SHP77 (cell line): ENCODE measurements at places on chromosomes 12 and 14.

GRCh38 chr14:93799989-93800921 lies 12.0 kb upstream of the PRIMA1 start:
- no peak for DNase-seq

GRCh38 chr12:7032990-7033389 lies 14.7 kb upstream of the LPCAT3 start:
- no peak for DNase-seq

GRCh38 chr12:57631566-57632072 lies 1.4 kb downstream of the B4GALNT1 start:
- DNase-seq = no peak

DNA sequence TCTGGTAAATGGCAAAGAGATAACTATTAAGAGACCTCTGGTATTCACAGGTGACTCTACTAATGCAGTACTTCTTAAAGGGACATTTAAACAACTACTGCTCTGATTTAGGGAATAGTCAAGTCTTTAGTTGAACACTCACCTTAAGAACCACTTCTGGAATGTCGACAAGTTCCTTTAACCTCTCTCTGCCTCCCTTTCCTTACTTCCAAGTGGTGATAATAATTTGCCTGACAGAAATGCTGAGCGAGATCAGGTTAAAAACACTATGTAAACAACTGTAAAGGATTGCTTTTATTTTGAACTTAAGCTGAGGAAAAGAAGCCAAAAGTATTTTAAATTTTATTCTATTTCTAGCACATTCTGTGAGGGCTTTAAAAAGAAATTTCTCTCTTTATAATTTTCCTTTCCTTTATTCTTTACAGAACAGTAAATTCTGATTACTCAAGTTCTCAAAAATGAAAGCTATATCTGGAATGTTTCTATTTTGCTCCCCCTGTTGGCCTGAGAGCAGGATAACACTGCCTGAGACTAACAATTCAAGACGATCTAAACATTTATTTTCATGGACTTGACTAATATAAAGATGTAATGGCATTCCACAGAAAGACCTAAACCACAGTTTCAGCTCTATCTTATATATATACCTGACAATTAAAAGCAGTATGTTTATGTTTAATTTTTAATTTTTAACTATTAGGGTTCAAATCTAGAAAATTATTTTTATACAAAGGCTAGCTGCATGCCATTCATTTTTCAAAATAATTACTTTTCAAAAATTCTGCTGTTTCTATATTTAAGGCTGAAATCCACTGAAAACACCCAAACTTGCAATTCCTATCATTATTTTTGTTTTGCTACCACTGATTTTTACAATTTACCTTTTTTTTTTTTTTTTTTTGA lies 29.2 kb downstream of the ZCCHC8 start:
- peak; percentile 63 for DNase-seq

GRCh38 chr14:93737634-93738033 lies 50.7 kb downstream of the PRIMA1 start:
- DNase-seq = peak; percentile 12

DNA sequence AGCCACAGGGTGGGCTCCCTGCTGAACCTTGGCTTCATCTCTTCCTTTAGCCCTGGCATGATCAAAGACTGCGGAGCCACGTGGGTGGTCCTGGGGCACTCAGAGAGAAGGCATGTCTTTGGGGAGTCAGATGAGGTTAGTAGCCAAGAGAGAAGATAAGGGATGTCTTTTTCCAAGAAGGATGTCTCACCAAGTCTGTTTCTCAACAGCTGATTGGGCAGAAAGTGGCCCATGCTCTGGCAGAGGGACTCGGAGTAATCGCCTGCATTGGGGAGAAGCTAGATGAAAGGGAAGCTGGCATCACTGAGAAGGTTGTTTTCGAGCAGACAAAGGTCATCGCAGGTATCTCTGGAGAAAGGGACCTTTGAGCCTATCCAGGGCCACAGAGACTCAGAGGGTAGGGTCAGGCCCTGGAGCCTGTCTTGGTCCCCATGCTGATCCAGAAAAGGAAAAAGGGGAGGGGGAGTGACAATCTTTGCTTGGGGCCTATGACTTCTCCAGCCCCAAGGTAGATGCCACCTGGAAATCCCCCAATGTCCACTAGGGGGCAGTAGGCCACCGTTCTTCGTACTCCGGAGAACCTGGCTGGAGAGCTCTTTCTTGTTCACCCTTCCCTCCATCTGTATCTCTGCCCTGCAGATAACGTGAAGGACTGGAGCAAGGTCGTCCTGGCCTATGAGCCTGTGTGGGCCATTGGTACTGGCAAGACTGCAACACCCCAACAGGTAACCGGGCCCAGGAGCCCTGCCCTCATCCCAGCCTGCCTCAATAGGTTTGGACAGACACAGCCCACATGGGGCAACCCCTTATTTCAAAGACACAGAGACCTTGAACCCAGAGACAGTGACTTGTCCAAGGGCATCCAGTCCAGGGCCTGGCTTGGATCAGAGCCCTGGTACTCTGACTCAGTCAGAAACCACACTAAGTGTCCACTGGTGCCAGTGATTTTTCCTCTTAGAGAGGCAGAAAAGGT lies 2.0 kb downstream of the TPI1 start:
- peak; percentile 50 for DNase-seq

DNA sequence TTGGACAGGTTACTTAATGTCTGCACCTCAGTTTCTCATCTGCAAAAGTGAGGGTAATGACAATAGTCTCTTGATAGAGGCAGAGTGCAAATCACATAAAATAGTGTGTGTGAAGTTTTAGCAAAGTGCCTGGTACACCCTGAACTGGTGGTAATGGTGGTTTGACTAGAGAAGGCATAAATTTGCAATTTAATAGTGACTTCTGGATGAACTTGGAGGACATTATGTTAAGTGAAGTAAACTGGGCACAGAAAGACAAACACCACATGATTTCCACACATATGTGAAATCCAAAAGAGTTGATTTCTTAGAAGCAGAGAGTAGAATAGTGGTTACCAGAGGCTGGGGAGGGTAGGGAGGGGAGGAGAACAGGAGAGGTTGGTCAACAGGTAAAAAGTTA lies 54.8 kb upstream of the FUT8 start:
- no peak for DNase-seq

DNA sequence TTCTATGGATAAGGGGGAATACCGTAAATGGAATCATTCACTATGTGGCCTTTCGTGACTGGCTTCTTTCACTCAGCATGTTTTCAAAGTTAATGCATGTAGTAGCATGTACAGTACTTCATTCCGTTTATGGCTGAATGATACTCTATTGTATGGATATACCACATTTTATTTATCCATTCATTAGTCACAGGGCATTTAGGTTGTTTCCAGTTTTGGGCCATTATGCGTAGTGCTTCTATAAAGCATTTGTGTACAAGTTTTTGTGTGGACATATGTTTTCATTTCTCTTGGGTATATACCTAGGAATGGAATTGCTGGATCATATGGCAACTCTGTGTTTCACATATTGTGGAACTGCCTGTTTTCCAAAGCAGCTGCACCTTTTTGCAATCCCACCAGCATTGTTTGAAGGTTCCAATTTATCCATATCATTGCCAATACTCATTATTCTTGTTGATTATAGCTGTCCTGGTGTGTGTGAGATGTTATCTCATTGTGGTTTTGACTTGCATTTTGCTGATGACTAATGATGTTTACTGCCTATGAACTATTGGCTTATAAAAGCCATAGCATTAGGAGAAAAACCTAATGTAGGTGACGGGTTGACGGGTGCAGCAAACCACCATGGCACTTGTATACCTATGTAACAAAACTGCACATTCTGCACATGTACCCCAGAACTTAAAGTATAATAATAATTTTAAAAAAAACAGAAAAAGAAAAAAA lies 45.5 kb downstream of the ATF7IP start:
- DNase-seq = no peak

DNA sequence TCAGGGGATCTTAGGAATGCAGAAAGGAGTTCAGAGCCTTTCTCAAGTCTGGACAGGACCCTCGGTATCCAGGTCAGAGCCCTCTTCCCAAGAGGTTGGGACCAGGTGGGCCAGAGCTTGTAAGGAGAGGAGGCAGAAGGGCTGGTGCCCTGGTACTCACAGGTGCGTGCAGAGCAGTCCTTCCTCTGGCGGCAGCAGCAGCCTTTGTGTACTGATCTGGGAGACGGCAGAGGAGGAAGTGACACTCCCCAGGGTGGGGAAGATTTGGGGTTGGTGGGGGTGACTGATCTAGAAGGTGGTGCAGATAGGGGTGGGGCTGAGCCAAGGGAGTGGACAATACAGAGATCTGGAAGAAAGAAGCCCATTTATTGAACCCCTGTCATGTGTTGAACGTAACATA lies at the start of gene ITGB7:
Gene ITGB7, minus strand, starts transcription at position 210 of the 400 bp plus-strand sequence. CDS start 6,808 bp downstream, outside the sequence.
- DNase-seq = peak; percentile 8

- DNase-seq = no peak
Observed at GRCh38 chr12:76595056-76595455, 35.5 kb upstream of the OSBPL8 start.

- DNase-seq = no peak
Observed at GRCh38 chr12:82473111-82473754, 114.9 kb downstream of the METTL25 start.

- no peak for DNase-seq
Observed at GRCh38 chr14:64696355-64696857, 7.8 kb upstream of the PLEKHG3 start.

DNA sequence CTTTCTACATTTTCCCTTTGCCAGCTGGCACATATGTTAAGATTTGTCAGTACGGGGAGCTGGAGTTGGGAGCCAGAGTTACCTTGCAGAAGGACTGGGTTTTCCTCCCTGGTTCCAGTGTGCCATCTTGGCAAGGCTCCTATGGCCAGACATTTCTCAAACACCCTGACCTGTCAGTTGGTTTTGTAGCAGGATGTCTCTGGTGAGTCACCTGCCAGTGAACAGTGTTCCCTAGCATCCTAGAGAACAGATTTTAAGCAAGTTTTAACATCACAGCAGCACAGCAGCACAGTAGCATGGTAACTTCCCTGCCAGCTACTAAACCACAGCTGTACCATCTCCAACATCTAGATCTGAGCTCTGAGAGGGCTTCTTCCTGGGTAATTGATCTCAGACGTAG lies 26.2 kb upstream of the KTN1 start:
- DNase-seq = no peak

DNA sequence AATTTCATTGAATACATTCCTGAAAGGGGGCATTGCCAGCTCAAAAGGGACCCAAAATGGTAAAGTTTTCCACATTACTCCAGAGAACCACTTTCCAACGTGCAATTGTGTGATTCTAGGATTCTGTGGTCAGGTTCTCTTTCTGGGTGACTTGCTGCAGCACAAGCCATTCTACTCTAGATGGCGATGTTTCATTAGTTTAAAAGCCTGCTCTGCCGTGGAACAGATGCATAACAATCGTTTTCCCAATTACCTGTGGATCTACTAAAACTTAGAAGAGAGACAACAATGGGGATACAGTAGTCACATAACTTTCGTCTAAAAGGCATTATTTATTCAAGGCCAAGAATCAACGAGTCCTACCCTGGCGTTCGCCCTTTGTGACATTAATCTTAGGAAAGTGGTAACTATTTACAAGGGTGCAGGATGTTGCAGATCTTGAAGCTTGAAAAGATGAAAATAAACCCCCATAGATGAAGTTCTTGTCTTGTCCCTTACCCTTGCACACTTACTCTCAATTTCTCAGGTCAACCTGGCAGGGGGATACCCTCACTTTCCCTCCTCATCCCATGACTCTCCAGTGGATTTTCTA lies 400.9 kb downstream of the SNAPC1 start:
- DNase-seq = peak; percentile 34

DNA sequence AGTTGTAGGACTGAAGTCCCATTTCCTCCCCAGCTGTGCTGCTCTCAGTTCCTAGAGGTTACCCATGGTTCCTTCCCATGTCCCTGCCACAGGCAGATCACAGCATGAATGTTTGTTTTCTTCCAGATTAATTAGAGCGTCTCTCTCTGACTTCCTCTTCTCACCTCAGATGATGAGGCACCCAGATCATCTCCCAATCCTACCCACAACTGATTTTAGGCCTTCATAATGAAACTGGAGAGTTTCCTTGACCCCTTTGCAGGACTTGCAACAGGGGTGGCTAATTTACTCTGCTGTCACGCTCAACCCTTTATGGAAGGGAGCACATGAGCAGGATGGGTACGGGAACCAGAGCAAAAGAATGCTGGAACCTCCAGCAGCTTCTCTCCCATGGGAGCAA lies 32.1 kb upstream of the TXNRD1 start:
- no peak for DNase-seq

DNA sequence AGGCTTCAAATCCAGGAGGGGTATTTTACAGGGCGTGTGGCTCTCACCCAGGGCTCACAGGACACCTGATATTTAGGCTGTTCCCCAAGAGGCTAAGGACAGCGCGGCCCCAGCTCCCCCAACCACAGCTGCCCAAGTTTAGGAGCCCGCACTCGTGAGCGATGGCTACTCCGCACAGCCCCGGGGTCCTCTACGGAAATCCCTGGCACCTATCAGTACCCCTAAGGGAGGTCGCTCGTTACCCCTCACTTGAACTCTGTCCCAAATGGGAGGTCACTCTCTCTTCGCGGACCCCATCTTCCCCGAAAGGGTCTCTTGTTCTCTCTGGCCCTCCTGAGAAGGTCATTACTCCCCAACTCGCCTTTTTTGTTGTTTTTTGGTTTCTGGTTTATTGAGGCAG lies 708 bp upstream of the P2RX4 start:
- no peak for DNase-seq

GRCh38 chr14:71061458-71061857 lies 154.2 kb downstream of the PCNX1 start:
- DNase-seq = no peak

- DNase-seq = no peak
Observed at GRCh38 chr12:12881151-12881909, 10.0 kb upstream of the GPRC5A start.

- no peak for DNase-seq
Observed at GRCh38 chr12:11785712-11786111, 136.2 kb downstream of the ETV6 start.

DNA sequence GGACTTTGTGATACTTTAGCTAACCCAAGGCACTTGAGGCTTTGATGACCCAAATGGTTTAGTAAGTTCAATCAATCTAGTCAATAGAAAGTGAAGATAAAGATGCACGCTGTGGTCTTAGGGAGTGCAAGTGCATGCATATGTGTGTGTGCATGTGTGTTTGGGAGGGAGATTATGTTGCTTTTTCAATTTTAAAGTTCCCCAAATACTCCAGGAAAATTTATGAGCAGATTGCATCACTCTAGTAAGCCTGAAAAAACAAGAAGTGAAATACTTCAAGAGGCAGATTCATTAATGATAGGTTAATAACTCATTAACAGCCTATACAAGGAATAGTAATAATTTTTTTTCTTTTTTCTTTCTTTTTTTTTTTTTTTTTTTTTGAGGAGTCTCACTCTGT lies 12.4 kb upstream of the SIX1 start:
- DNase-seq = no peak

DNA sequence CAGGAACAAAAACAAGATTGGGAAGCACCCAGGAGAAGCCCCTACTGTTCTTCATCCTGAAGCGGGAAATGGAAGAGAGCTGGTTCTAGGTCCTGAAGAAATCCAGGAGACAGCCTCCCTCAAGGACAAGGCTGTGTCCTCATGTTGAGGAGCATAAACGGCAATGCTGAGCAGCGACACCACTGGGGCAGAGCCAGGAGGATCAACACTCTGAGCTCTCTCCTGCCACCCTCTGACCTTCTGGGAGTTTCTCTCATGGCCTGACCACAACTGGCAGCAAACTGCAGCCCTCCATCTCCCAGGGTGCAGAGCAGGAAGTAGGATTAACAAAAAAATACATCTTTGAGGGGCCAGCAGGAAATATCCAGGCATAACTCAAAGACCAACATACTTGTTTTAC lies 1292.2 kb upstream of the TMEM132C start:
- no peak for DNase-seq
